ENCODE measurements at places on chromosomes 6 and 20.

DNA sequence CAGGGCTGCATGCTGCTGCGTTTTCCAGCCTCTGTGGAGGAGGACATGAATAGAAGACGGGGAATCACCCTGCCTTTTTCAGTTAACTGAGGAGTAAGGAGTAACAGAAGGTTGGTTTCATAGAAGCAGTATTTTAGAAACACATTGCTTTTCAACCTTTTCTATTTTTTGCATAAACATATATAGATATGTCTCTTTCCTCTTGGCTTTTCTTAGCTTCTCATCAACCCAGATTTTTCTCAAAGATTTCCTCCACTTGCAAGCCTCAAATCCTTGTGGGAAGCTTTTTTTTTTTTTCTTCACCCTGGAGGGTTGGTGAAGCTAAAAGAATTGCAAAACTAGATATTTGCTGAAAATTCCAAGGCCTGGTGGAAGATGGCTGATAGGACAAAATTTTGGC is 6.0 kb downstream of the SLC24A3 start:
- H3K27me3 ChIP-seq = peaks cover 22% of the 10 kb centered on the region
- H3K4me1 ChIP-seq = no peaks in the 10 kb centered on the region
- no peak for DNase-seq
- H3K4me3 ChIP-seq = no peak overlapping the region

GRCh38 chr6:133957227-133957626 is 4.2 kb downstream of the TBPL1 start:
- no peak overlapping the region for H3K27ac ChIP-seq
- H3K27me3 ChIP-seq = no peaks in the 10 kb centered on the region

GRCh38 chr6:128676456-128676855 is 156.1 kb upstream of the PTPRK start:
- DNase-seq = no peak
- H3K4me1 ChIP-seq = no peaks in the 10 kb centered on the region
- peaks cover 8% of the 10 kb centered on the region for H3K27me3 ChIP-seq
- H3K36me3 ChIP-seq = no peaks in the 10 kb centered on the region
- H3K4me3 ChIP-seq = no peak overlapping the region

- no peaks in the 10 kb centered on the region for H3K27me3 ChIP-seq
- H3K27ac ChIP-seq = no peak overlapping the region
- peaks cover 12% of the 10 kb centered on the region for H3K4me1 ChIP-seq
- H3K4me3 ChIP-seq = no peak overlapping the region
These were observed 65.8 kb downstream of the TBC1D7 start for GRCh38 chr6:13262302-13263230.

DNA sequence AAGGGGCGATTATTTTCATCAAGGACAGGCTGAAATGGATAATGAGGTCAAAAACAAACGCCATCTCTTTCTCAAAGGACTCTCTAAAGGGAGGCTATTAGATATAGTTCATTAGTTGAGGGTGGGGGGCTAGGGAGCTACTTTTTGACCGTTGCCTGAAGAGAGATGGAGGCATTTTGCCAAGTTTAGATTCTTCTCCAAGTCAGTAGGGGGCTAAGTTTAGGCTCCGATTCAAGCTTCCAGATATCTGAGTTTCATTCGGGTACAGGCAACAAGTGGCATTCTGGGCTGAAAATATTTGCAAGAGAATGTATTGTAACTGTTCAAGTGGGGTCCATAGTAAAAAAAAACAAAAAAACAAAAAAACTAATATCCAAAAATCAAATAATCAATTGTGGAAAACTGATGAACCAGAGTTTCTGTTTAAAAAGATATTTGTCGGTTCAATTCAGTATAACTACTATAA is 43.4 kb upstream of the PIM1 start:
- H3K27ac ChIP-seq = peak overlapping the region; percentile 97
- no peaks in the 10 kb centered on the region for H3K27me3 ChIP-seq
- peaks cover 45% of the 10 kb centered on the region for H3K4me1 ChIP-seq
- DNase-seq = no peak
- H3K36me3 ChIP-seq = no peaks in the 10 kb centered on the region

DNA sequence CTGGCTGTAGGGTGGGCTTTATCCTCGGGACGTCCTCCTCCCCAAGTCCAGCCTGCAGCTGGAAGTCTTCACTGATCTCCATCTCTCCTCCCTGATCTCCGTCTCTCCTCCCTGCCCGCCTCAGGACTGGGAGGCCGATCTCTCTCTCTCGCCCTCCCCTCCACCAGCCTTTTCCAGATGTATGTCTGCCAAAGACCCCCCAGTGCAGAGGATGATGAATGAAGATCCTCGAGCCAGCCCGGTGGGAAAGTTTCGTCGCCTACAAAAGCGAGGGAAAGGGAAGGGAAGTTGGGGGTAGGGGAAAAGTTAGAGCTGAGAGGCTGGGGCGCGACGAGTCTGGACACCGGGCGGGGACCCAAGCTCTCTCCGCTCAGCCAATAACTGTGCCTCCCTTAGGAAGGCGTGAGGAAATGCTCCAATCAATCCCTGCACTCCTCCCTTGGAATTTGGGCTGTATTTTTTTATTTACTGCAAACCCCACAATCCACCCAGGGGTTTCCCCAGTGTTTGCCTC is 595 bp upstream of the SRF start:
- H3K4me1 ChIP-seq = peaks cover 32% of the 10 kb centered on the region
- peak overlapping the region; percentile 97 for H3K27ac ChIP-seq
- H3K36me3 ChIP-seq = no peaks in the 10 kb centered on the region
- no peaks in the 10 kb centered on the region for H3K27me3 ChIP-seq
- no peak for DNase-seq
- peak overlapping the region; percentile 93 for H3K4me3 ChIP-seq

DNA sequence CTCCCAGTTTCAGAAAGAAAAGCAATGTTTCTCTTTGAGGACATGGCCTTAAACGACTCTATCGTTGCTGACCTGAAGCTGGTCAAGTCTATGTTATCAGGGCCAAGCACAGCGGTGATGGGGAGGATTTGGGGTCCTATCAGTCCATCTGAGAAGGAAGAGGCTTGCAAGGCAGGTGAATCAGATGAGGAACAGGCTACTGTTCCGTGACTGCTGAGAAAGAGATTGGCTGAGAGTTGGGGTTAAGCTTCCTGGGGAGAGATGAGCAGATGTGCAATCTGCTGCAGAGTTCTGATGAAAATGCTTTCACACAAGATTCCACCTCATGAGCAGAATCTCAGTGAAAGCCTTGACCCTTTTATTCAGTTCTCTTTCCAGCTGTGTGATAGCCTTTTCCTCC is 168.3 kb upstream of the STMND1 start:
- H3K4me3 ChIP-seq = no peak overlapping the region
- peaks cover 2% of the 10 kb centered on the region for H3K27me3 ChIP-seq
- H3K4me1 ChIP-seq = no peaks in the 10 kb centered on the region
- no peak overlapping the region for H3K27ac ChIP-seq
- no peak for DNase-seq

DNA sequence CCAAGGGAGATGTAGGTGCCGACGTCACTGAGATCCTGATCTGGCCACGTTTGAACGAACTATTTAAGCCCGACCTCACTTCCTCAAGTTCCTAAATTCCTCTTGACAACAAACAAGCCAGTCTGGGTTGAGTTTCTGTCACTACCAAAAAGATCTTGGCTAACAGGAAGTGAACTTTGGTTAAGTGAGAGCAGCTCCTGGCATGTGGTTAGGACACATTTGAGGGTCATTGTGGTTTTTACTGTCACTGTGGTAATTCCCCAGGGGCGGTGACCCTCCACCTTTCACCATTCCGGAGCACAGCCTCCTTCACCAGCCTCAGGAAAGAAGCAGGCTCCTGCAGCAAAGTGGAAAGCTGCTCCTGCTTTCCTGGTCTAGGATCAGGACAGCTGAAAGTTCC is 43.1 kb upstream of the ZNF831 start:
- DNase-seq = no peak
- no peaks in the 10 kb centered on the region for H3K36me3 ChIP-seq
- H3K27ac ChIP-seq = no peak overlapping the region

All from type B pancreatic cell (in vitro differentiated cells).